Heart left ventricle (tissue), 16 donors: ENCODE measurements at places on chromosomes 13 and 19. TPM values are rescaled to one million over a fixed set of nuclear protein-coding genes. Genes with fewer than 3 reads are reported as not detected.

The DDX39A gene
- 27.2 TPM for total RNA-seq

The PROZ gene
- not detected for total RNA-seq

The LRRC63 gene
- not detected for total RNA-seq

The SYDE1 gene
- 15.8 TPM for total RNA-seq

The GRIK5 gene
- total RNA-seq: 2.4 TPM
